Activated CD4-positive, alpha-beta T cell treated with anti-CD3 and anti-CD28 coated beads, Interleukin-2, amount 10 ng/mL, durations not matched to agents 7 days and 5 days (primary cell): ENCODE measurements at places on chromosomes 5 and 9. TPM values are rescaled to one million over a fixed set of nuclear protein-coding genes. Genes with fewer than 3 reads are reported as not detected.
A peak's percentile ranks its signal among the peaks of the same experiment; 100 is the strongest.

The MYMK gene
- total RNA-seq: not detected

The CCL27 gene
- not detected for total RNA-seq

GRCh38 chr9:133603135-133603927, 5.9 kb downstream of the FAM163B start:
- no peaks in the 10 kb centered on the region for H3K36me3 ChIP-seq
- DNase-seq: no peak
- no peak overlapping the region for H3K27ac ChIP-seq
- H3K4me1 ChIP-seq: peaks cover 3% of the 10 kb centered on the region

DNA sequence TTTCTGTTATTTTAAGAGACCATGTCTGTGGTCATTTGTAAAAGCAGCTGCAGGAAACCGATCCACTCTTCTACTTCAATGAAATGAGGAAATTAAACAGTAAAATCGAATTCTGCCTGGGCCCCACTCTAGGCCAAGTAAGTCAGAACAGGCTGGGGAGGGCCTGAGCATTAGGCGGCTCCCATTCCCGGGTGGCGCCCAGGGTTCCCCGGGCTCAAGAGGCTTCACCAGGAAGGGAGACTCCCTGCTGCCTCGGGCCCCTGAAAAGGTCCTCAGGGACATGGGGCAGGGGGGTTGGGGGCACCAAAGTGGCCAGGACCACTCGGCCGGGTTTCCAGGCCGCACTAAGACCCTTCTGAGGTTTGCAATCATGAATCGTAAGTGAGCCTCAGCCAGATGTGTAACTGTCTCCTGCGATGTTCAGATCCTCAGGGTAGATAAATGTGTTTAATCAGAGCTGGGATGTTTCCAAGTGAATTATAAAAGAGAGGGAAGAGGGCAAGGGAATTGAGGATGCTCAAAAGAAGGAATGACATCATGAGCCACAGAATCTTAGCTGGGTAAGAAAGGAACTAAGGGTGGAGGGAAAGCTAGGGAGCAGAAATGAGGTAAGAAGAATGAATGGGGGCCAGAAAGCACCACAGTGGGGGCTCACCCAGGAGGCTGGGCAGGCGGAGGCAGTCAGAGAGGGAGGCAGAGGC, 24.6 kb downstream of the MED10 start:
- H3K36me3 ChIP-seq: no peaks in the 10 kb centered on the region
- H3K4me3 ChIP-seq: no peak overlapping the region
- H3K27me3 ChIP-seq: no peaks in the 10 kb centered on the region
- peaks cover 4% of the 10 kb centered on the region for H3K4me1 ChIP-seq
- H3K27ac ChIP-seq: peak overlapping the region; percentile 72
- DNase-seq: no peak

DNA sequence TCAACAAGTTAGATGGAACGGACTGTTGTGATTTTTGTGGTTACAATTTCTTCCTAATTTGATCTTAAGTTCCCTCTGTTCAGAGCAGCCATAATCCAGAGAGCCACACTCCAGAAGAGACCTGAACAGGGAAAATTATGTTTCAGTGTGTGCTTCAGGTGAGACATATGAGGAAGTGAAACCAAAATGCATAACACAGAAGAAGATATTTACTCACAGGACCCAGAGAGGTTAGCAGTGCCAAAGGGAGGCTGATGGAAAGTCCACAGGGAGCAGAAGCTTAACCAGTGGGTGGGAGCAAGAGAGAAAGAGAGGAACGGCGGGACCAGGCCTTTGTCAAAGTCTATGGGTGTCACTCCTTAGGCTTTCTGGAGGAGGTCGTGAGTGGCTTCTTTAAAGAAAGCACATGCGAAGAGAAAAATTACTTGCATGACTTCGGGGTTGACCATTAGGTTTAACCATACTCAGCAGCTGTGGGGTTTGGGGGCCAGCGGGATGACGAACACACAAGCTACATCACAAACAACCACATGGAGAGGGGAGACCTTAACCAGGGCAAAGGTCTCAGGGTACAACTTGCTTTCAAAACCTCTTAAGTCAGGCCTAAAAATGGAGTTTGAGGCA, 141.4 kb downstream of the MED10 start:
- H3K36me3 ChIP-seq: no peaks in the 10 kb centered on the region
- DNase-seq: no peak
- H3K27ac ChIP-seq: no peak overlapping the region
- H3K4me3 ChIP-seq: no peak overlapping the region
- no peaks in the 10 kb centered on the region for H3K4me1 ChIP-seq

- no peak overlapping the region for H3K27ac ChIP-seq
- H3K27me3 ChIP-seq: peaks cover 38% of the 10 kb centered on the region
- no peaks in the 10 kb centered on the region for H3K4me1 ChIP-seq
- H3K4me3 ChIP-seq: no peak overlapping the region
Observed at GRCh38 chr9:90659650-90660364, 17.2 kb upstream of the DIRAS2 start.

- no peak overlapping the region for H3K4me3 ChIP-seq
- peaks cover 10% of the 10 kb centered on the region for H3K36me3 ChIP-seq
- H3K4me1 ChIP-seq: peaks cover 6% of the 10 kb centered on the region
- DNase-seq: no peak
Observed at GRCh38 chr9:128643519-128644300, 12.9 kb downstream of the DYNC2I2 start.
